ENCODE measurements at places on chromosomes 3 and 15. TPM values are rescaled to one million over a fixed set of nuclear protein-coding genes. Genes with fewer than 3 reads are reported as not detected.

GRCh38 chr3:43166406-43166805 lies 60.5 kb upstream of the POMGNT2 start:
- no peak for DNase-seq

DNA sequence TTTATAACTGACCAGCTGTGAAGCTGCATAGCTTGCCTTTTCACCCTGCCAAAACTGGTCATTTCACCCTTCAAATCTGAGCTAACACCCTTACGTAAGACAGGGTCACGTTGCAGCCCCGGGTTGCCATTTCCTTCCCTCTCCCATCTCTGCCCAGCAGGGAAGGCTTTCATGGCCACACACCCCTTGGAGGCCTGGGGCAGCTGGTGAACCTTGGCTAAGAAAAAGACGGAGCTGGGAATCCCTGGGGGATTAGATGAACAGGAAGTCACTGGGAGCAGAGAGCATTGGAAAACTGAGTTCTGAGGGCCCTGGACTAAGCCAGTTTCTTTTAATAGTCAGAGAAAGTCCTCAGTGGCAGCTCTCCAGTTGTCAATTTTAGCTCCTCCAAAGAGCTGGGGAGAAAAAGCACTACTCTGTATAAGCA lies 67.8 kb downstream of the TTC23 start:
- DNase-seq = no peak

DNA sequence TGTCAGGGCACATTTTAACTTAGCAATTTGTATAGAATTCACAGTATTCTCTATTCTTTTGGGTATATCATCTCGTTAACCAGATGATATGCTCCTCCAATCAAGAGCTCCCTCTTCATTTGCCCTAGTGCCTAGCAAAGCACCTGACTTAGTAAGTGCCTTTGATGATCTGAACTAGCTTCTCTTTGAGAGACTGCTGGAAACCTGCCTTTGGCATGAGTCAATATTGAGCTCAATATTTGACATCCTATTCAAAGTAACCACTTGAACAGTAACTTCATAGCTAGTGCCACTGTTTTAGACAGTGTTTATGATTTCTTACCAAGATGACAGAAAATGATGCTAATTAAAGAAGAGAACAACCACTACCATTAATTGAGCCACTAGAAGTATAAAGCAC lies 696.3 kb upstream of the UBE2E2 start:
- no peak for DNase-seq

GRCh38 chr3:11635680-11636393 lies 7.9 kb downstream of the VGLL4 start:
- peak; percentile 62 for DNase-seq

GRCh38 chr15:39468828-39469227 lies 112.1 kb upstream of the THBS1 start:
- DNase-seq = no peak

DNA sequence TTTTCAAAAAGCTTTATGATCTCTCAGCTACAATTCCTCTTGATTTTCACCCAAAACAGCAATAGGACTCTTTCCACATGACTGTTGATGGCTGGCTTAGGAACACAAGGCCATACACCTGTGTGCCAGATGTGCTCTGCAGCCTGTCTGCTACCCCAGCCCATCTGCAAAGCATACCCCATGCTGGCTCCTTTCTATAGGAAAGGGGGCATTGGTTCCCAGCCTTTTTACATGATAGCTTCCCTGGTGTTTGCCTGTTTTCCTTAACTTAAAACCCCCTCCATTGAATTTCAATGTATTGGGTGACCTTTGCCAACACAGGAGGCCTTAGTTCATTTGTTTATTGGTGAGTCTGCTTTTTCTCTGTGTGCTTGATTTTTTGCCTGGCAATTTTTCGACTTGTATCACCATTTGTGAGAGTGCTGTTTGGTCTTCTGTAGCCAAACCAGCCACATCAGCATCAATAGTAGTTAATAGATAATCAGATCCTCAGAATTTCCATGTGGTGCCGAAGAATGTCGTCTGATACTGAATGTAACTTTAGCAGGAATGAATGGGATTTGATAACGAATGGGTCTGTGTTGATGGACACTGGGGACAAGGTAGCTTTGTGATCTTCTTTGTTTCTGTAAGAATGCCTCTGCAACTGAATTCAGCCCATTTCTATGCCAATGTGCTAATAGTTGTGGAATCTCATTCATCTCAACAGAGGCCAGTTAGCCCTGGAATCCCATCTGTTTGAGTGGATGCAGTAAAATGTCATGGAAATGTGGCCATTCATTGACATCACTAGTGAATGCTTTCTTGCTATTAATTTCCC lies 272.2 kb upstream of the RARB start:
- DNase-seq = no peak

The FSTL1 gene
- 524 TPM for total RNA-seq

The TNNC1 gene
- total RNA-seq = not detected

The SHC4 gene
- 0.17 TPM for total RNA-seq

Measured in dermis blood vessel endothelial cell (primary cell).